ENCODE measurements at places on chromosomes 1 and 21. TPM values are rescaled to one million over a fixed set of nuclear protein-coding genes. Genes with fewer than 3 reads are reported as not detected.

GRCh38 chr1:231918239-231919015 lies 291.8 kb downstream of the DISC1 start:
- DNase-seq: no peak

The CCDC27 gene
- not detected for total RNA-seq

The HFM1 gene
- total RNA-seq: 2.4 TPM

DNA sequence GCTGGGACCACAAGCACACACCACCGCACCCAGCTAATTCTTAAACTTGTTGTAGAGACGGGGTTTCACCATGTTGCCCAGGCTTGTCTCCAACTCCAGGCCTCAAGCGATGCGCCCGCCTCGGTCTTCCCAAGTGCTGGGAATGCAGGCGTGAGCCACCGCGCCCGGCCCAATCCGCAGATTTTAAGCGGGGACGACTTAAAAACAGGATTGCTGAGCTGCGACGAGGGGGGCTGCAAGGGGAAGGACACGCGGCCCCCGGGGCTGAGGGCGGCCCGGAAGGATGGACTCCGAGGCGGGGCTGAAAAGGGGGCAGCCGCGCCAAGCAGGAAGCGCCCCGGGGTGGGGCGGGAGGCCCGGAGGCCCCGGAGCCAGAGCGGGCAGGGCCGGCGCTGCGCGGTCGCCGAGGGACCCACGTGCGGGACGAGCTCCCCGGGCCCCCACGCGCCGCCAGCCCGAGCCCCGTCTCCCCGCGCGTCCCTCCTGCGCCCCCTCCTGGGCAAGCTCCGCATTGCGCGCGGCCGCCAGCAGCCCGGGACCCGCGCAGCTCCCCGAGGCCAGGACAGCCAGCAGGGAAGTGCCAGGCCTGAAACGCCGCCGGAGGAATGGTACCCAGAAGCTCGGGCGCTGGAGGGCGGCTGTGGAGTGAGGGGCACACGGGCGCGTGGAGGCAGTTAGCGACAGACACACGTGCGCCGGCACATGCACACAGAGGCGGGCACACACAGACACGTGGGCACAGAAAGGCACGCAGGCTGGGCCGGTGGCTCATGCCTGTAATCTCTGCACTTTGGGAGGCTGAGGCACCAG lies 5.5 kb upstream of the PRKCZ start:
- DNase-seq: peak; percentile 76

The CFAP74 gene
- total RNA-seq: not detected

- no peak for DNase-seq
Observed at GRCh38 chr1:113012149-113012548, 56.2 kb upstream of the SLC16A1 start.

- DNase-seq: no peak
Observed at GRCh38 chr1:151619489-151620093, 7.7 kb downstream of the SNX27 start.

The ZNF670 gene
- 1.1 TPM for total RNA-seq

DNA sequence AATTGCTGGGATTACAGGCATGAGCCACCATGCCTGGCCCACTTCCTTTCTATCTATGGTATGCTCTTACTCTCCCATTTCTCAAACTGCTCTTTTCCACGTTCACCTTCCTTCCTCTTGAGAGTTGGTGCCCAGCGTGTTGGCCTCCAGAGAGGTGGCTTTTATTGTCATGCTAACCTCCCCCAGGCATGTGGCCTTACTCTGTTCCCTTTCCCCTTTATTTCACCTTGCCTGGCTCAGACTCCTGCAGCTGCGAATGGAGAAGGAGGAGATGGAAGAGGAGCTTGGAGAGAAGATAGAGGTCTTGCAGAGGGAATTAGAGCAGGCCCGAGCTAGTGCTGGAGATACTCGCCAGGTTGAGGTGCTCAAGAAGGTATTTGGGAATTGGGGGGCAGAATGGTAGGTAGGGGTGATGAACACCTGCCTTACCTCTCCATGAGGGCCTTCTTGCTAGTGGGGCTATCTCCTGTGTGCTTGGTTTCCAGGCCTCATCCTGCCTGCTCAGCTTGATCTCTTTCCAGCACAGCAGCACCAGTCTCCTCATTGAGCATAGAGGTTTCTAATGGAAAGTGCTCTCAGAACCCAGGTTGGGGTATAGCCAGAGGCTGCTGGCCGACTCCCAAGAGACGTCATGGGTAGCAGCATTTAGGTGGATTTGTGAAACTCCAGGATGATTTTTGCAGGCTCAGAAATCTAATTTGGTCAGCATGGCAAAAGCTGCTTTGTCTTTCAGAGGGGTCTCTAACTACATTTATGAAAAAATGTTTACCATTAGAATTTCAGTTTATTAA lies 13.2 kb upstream of the TUFT1 start:
- no peak for DNase-seq

The FPGT gene
- total RNA-seq: 6.7 TPM

DNA sequence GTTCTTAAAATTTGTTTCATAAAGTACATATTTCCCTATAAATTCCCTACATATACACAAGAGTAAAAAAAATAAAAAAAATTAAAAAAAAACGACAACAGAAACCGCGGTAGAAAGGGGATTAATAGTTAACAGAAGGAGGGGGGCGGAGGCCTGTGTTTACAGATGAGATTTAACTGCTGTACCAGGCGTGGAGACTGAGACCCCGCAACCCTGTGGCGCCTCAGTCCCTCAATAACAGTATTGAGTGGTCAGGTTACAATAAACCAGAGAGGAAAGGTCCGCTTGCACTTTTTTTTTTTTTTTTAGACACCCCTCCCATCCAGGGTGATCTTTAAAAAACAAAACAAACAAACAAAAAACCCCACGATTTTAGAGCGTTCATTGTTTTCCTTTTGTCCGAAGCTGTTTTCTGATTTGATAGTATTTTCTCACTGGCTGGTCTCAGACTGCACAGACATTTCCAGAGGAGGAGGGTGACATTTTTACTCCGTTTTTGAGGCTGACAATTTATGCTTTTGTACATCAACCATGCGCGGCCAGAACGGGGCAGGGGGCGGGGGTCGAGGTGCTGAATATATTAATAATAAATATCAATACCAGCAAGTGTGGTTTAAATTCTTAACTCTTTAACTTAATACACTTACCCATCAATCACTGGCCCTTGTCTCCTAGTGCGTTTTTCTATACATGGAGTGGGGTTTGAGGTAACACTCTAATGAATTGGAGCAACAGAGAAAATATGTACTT lies 1223.9 kb downstream of the BRINP3 start:
- no peak for DNase-seq

DNA sequence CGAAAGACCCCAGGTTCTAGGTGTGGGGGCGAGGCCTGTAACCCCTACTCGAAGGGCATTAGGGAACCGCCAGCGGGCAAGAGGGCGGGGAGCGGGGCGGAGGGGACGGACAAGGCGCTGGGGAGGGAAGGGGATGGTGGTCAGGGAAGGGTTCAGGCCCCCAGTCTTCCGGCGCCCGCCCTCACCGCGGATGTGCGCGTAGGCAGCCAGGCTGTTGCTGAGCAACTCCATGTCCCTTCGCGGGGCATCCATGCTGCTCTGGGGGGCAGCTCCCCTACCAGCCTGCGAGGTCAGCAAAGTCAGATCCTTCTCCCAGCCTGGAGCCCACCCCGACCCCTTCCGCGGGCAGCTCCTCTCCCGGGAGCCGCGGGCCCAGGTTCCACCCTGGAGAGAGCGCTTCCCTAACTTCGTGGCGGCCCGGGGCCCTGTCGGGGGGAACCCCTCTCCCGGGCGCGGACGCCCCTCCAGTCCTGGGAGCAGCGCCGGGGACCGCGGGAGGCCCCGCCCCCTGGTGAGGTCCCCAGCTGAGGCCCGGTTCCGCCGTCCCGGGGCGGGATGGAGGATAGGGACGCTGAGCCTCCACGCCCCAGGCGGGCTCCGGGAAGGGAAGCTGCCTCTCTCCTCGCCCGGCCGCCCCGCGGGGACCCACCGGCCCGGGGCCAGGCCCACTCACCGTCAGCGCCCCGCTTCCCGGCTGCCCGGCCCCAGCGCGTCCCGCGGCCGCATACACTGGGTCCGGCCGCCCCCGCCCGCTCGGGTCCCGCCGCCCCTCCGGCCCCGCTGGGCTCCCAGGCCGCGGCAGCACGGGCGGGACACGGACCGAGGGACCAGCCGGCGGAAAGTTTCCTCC lies 434 bp downstream of the EVA1B start:
- DNase-seq: peak; percentile 69

DNA sequence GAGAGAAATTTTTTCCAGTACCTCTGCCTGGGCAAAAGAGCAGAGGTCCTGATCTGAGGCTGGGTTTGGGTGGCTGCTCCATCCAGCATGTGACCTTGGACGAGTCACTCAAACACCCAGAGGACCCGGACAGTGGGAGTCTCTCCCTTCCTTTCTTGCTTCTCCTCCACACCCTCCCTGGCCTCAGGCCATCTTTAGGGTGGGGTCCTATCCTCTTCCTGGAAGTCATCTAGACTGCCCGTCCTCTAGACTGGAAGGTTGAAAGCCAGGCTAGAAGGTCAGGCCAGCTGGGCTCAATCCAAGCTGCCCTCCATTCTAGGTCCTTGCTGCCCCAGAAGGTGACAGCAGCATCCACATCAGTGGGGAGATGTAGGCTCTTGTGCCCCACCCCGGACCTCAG lies 599.5 kb downstream of the MATN1 start:
- DNase-seq: no peak

GRCh38 chr1:31584869-31585735 lies 8.8 kb downstream of the TINAGL1 start:
- DNase-seq: no peak

DNA sequence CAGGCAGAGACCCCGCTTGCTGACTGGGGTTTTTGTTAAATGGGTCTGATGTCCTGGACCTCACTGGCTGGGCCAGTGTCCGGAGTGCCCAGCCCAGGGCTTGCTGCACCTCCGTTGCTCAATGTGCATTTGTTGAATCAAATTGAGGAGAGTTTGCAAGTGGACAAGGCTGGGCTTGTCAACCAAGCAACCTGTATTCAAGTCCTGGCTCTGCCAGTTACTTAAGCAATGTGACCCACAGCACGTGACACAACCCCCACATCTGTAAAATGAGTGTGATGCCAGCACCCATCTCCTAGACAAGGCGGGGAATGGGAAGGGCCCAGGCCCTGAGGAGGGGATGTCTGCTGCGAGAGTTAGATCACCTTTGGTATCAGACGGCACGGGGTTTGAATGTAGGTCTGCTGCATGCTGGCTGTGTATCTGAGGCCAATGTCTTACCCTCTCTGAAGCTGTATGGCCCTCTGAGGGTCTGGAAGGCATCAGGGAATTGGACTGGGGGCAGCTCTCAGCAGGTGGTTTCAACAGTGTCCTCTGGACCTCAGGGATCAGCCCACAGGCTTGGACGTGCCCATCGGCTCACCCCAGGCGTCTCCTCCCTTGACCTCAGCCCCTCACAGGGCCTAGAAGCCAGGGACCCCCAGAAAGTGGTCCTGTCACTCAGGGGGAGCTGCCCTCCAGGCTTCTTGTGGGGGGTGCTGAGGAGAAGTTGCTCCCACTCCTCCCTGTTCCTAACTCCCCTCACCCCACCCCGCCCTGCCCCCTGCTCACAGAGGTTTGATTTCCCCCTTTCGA lies 51.0 kb upstream of the RUNX3 start:
- no peak for DNase-seq

- DNase-seq: no peak
Observed at GRCh38 chr1:184507604-184508280, 120.9 kb downstream of the C1orf21 start.

- DNase-seq: no peak
Observed at GRCh38 chr1:161200421-161200991, 1.7 kb upstream of the ADAMTS4 start.

DNA sequence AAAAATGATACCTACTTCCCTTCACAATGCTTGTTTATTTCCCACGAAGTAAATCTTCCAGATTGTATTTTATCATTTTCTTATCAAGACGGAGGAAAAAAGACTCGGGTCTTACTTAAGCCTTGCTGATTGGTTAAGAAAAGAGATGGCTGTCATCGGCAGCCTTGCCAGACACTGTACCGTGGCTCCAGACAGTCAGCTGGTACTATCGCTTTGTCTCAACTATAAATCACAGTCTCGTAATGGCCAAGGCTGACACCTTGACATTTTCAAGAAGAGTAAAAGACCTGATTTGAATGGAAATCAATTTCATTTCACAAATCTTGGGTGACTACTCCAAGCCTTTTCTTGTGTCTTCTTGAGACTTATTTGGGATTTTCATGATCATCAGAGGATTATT lies 868.0 kb downstream of the USP25 start:
- no peak for DNase-seq

DNA sequence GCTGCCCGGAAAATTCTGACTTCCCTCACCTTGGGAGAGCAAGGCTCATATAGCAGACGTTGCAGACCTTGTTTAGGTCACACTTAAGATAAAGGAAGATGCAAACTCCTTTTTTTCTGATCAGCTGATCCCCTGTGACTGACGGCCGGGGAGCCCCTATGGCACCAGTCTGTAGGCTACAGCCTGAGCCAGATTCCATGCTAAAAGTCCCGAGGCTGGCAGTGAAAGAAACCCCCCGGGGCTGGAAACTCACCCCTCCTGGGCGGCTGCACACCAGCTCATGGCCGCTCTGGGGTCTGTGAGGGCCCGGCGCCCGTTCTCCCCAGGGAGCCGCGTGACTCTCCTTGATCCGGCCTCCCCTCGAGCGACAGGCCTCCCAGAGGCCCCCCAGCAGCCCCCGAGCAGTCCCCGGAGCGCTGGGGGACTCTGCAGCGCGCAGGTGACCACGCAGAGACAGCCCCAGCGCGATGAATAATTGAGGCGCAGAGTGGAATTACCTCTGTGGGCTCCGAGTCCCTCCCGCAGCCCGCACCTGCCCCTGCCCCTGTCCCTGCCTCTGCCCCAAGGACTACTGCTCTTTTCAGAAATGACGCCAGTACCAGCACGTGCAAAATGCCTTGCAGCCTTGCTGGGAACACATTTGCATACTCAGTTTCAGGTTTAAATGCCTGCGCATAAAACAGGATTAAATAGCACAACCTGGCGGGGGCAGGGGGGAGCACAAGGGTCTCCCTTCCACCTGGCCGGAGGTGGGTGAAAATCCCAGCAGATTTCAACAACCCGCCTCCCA lies 62.6 kb upstream of the CLDN14 start:
- DNase-seq: peak; percentile 24

DNA sequence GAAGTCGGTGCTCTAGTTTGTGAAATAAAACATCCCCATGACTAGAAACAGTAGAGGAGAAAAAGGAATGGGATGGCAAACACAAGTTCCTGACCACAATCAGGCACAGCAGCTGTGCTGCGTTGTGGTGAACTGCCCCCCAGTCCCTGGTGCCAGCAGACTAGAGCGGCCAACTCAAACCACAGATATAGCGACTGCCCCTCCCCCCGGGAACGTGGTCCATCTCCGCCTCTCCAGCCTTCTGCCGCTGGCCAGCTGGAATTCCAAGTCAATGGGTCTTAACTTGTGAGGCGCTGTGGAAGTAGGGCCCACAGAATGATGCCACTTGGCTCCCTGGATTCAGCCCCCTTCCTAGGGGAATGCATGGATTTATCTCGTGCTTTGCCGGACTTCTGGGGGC lies 41.6 kb upstream of the ZNF678 start:
- no peak for DNase-seq

DNA sequence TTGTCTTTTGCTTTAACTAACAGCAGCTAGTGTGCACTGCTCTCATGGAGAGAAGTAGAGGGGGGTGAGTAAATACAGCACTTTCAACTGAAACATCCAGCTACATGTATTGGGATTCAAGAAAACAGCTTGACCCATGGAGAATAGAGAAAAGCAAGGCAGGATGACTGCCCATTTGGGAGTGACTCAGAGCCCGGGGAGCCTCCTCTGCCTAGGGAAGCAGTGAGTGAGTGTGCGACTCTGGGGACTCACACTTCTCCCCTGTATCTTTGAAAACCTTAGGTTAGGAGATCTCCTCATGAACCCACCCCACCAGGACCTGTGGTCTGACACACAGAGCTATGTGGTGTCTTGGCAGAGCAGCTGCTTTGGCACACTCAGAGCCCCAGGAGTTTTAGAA lies 82.0 kb upstream of the PTGFR start:
- no peak for DNase-seq

Data from hematopoietic multipotent progenitor cell (in vitro differentiated cells).